ENCODE measurements at places on chromosomes 12 and 14.

DNA sequence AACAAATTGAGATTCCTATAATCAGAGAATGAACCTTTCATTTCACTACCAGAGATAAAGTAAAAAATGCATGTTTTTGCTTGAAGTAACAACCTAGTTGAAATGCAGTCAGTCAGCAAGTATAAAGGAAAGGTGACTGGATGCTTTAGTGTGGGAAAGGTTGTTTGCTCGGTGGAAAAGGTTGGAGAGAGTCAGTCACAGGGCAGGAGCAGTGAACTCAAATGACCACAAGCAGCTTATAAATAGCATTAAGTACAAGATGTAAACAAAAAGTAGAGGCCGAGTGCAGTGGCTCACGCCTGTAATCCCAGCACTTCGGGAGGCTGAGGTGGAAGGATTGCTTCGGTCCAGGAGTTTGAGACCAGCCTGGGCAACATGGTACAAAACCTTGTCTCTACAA is 98.1 kb upstream of the FGD4 start:
- no peak for DNase-seq

GRCh38 chr12:53625373-53625945 is 723 bp downstream of the ATF7 start:
- no peak for DNase-seq

GRCh38 chr14:52333108-52333507 is 19.0 kb downstream of the PTGER2 start:
- DNase-seq = no peak

DNA sequence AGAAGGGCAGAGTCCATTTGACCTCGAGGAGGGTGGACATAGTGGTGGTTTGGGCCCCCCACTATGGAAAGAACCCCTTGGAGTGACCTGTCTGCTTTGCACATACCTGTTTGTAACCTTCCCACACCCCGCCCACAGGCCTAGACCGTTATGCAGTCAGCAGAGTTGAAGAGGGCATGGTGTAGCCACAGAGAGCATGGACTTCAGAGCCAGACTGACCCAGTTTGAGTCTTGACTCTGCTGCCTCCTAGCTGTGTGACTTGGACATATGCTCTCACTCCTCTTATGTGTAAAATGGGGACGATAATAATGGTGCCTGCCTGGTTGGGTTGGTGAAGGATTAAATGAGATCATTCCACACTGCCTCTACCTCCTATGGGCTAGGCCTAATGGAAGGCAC is 40.9 kb upstream of the NOS1 start:
- no peak for DNase-seq

GRCh38 chr12:56684745-56685359 is 3.2 kb downstream of the PTGES3 start:
- no peak for DNase-seq

DNA sequence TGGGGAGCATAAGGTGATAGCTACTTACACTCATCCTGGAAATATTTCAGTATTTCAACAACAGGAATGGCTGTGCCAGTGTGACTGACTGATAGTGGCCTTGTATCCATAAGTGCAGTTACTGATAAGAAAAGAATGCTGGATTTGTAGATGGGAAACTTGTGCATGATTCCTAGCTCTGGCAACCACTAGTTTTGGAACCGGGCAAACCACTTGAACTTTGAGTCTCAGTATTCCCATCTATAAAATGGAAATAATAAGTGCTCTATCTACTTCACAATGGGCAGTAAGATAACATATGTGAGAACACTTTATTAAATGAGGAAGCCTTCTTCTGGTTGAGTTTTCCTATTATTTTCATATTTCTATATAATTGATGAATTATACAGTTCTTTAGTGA is 77.2 kb downstream of the TPH2 start:
- no peak for DNase-seq

GRCh38 chr14:75289840-75290388 is 11.3 kb downstream of the FOS start:
- no peak for DNase-seq

GRCh38 chr14:63897721-63898163 is 44.9 kb downstream of the SYNE2 start:
- DNase-seq = no peak

- DNase-seq = no peak
Observed at GRCh38 chr12:79587368-79587767, 103.4 kb downstream of the PAWR start.

DNA sequence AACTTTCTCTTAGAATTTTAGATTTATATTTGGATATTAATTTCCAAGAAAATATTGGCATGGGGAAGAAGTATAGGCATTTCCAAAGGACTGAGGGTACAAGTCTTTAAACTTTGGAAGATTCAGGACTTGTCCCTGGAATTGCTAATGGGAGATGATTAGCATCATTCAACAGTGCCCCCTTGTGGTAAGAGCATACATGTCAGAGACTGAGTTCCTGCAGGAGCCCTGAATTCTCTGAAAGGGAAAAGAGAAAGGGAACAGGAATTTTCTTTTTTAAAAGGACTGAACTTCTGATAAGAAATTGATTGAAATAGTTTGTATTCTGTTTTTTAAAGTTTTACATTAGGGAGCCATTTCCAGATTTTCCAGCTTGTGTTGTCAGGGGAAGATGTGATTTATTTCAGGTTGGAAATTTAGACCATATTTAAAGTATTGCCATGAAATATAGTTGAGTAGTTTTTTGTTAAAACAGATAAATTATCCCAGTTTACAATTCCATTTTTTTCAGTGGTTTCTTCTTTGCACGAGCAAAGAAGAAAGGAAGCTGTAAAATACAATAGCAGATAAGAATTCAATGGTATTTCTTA is 44.0 kb upstream of the REP15 start:
- peak; percentile 18 for DNase-seq

DNA sequence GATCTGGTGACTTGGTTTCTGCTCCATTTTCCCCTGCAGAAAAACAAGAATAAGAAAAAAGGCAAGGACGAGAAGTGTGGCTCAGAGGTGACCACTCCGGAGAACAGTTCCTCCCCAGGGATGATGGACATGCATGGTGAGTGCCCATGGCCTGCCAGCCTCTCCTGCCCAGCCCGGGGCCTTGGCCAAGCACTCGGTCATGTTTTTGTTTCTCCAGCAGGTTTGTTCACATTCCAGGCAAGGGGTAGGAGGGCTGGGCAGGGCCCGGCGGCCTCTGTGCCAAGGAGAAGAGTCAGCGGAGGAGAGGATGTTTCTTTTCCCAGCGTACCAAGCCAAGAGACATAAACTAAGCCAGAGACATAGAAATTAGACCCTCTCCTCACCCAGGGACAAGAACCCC is 13.6 kb downstream of the BCL7A start:
- DNase-seq = no peak

GRCh38 chr12:64039281-64039871 is 182.7 kb downstream of the KICS2 start:
- no peak for DNase-seq

DNA sequence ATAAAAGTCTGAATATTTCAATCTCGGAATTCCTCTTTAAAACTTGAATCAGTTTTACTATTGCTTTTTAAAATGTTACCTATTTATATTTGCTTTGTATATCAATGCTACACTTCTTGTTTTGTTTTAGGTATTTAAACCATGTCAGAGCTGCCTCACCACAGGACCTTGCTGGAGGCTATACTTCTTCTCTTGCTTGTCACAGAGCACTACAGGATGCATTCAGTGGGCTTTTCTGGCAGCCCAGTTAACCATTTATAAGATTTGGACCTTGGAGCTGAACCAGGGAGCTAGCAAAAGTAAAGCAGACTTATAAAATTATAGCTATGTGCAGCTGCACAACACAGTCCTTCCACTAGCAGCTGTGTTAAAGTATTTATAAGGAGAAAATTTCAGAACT is 12.8 kb downstream of the TRMT5 start:
- no peak for DNase-seq

DNA sequence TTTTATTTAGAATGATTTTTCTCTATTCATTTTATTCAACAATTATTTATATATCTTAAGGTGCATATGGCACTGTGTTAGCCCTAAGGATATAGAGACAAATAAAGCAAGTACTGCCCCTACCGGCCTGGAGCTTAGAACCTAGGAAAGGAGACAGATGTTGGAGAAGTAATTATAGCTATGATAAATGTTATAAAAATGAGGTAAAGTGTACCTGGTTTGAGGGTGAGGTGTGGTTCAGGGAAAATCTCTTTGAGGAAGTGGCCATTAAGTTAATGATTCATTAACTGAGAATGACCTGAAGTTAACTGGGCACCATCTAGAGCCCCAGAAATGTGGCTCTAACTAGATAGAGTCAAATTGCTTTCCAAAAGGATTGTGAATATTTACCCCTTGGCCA is 31.9 kb downstream of the CDKL1 start:
- DNase-seq = no peak

GRCh38 chr12:2551412-2551900 is 243.3 kb upstream of the FKBP4 start:
- no peak for DNase-seq

GRCh38 chr14:53147208-53147607 is 5.9 kb downstream of the DDHD1 start:
- DNase-seq = no peak

DNA sequence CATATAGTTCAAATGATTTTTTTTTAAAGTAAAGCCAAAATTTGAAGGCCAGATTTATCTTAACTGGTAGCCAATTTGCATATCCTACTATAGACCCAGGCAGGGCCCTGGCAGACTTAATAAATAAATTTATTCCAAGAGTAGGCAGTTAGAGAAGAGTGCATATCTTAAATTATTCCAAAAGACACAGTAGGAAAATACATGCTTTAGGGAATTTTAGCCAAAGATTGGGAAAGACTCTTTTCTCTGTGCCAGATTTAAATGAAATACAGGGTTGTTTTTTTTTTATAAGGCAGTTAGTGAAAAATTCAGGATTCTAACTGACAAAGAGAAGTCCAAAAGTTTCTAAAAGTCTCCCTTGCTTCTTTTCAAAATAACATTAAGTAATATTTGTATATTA is 65.5 kb downstream of the ST8SIA1 start:
- no peak for DNase-seq

Data from stimulated activated CD4-positive, alpha-beta T cell treated with anti-CD3 and anti-CD28 coated beads, Interleukin-1b, Interleukin-23, amount 100 ng/mL, for 1 hour (primary cell).